GM12878 (cell line): ENCODE measurements at places on chromosomes 7 and 10.

DNA sequence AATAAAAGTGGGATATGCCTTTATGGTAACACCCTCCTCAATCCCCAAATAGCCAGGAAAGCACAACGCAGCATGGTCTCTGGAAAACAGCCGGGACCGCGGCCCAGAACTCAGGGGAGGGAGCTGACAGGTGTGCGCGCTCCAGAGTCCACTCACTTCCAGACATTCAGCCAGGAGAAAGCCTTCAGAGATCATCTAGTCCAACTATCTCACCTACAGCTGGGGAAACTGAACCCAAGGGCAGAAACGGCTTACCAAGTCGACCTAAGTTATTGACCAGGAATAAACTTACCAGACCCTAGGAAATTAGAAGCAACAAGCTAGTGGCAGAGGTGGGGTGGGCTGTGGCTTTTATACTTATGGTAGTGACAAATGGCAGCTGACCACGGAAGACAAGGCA lies 16.4 kb downstream of the GSDME start:
- H3K27ac ChIP-seq, result no peak overlapping the region
- H3K36me3 ChIP-seq, result no peaks in the 10 kb centered on the region; the same call in 1 of the 2 replicates
- no peak overlapping the region for H3K4me3 ChIP-seq
- H3K4me1 ChIP-seq, result no peaks in the 10 kb centered on the region

- no peak for DNase-seq
- H3K36me3 ChIP-seq, result no peaks in the 10 kb centered on the region
- H3K4me3 ChIP-seq, result no peak overlapping the region
These were observed 887 bp downstream of the COL13A1 start for GRCh38 chr10:69802424-69803161.

DNA sequence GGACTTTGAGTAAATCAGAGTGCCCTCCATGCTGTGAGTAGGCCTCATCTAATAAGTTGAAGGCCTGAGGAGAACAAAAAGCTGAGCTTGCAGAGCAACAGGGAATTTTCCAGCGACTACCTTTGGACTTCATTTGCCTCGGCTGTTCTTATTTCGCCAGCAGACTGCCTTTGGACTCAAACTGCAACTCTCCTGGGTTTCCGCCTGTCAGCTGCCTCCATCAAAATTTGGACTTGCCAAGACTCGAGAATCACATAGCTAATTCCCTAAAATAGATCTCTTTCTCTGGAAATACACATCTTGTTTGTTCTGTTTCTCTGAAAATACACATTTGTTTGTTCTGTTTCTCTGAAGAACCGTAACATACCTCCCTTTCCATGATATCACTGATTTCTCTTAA lies 93.8 kb downstream of the ITGB8 start:
- H3K4me3 ChIP-seq, result no peak overlapping the region
- no peaks in the 10 kb centered on the region for H3K36me3 ChIP-seq
- no peak overlapping the region for H3K27ac ChIP-seq
- no peaks in the 10 kb centered on the region for H3K4me1 ChIP-seq
- no peak for DNase-seq

- no peak for DNase-seq
- H3K36me3 ChIP-seq, result no peaks in the 10 kb centered on the region
- H3K27me3 ChIP-seq, result no peaks in the 10 kb centered on the region
- H3K4me1 ChIP-seq, result no peaks in the 10 kb centered on the region
- H3K27ac ChIP-seq, result no peak overlapping the region
- H3K4me3 ChIP-seq, result no peak overlapping the region
These were observed 11.8 kb upstream of the PNLIPRP2 start for GRCh38 chr10:116608686-116609594.

- H3K27me3 ChIP-seq, result peaks cover 1% of the 10 kb centered on the region
- no peaks in the 10 kb centered on the region for H3K36me3 ChIP-seq
- no peak overlapping the region for H3K27ac ChIP-seq
- no peak for DNase-seq
- no peaks in the 10 kb centered on the region for H3K4me1 ChIP-seq
These were observed 1.1 kb downstream of the EGFR start for GRCh38 chr7:55019691-55020465.

DNA sequence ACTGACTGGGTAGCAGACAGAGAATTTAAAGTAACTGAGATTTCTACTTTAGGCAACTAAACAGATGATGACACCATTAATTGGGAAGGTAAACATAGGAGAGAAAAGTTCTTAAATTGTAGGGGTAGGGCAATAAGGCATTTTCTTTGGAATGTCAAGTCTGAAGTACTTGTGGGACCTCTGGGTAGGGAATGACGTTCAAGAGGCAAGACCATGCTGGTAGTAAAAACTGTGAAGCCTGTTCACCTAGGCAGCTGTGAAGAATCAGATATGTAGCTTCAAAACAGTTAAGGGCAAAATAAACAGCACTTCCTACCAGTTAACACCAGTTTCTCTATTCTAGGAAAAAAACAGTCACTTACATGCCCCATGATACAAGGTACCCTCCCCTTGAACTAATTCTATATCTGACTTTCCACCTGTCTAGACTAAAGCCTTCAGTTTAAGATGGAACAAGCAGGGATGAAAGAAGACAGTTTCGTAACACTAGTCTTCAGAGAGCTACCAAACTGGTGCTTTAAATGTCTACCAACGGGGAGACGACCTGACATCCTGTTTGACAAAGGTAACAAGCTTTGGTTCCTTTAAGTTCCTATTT lies 63.1 kb upstream of the KCNIP2 start:
- no peak overlapping the region for H3K4me3 ChIP-seq
- peaks cover 33% of the 10 kb centered on the region for H3K4me1 ChIP-seq
- no peaks in the 10 kb centered on the region for H3K27me3 ChIP-seq
- H3K36me3 ChIP-seq, result no peaks in the 10 kb centered on the region
- no peak overlapping the region for H3K27ac ChIP-seq
- DNase-seq, result no peak

DNA sequence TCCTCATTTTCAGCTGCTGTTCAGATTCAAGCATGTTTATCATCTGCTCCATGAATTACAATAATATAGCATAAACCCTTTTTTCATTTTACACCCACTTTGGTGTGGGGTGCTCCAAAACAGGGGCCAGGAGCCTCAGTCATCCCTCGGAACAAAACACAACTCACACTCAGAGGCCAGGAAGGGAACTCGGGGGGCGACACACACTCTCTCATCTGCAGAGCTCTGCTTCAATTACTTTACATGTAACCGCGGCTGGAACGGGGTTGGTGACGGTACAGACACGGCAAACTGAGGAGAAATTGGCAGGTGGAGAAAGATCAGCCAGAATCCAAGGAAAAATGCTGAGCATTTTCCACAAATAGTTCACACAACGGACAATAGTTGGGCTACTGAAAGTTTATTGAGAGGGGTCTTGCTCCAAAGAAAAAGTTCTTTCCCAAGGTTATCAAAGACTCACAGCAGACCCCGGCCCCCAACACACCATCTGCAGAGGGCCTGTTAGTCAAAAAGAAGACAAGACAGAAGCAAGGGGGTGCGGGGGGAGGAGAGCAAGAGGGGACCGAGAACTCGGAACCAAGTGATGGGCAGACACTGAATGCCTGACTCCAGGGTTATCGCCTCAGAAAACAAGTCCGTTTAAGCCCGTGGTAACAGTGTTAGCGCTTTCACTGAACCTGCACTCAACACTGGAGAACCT lies 20.5 kb downstream of the DIP2C start:
- no peaks in the 10 kb centered on the region; the same call in 1 of the 2 replicates for H3K36me3 ChIP-seq
- H3K4me1 ChIP-seq, result no peaks in the 10 kb centered on the region
- H3K27me3 ChIP-seq, result 0 out of 2 replicates have a peak, but pooled peaks cover 3% of the 10 kb centered on the region
- H3K27ac ChIP-seq, result no peak overlapping the region
- H3K4me3 ChIP-seq, result no peak overlapping the region

GRCh38 chr10:124394583-124394982 lies 24.1 kb downstream of the OAT start:
- no peaks in the 10 kb centered on the region for H3K4me1 ChIP-seq
- no peak overlapping the region for H3K27ac ChIP-seq
- DNase-seq, result no peak
- peaks cover 1% of the 10 kb centered on the region for H3K27me3 ChIP-seq
- no peaks in the 10 kb centered on the region for H3K36me3 ChIP-seq

- H3K27ac ChIP-seq, result no peak overlapping the region
- H3K4me1 ChIP-seq, result peaks cover 3% of the 10 kb centered on the region; the same call in 1 of the 2 replicates
- H3K27me3 ChIP-seq, result peaks cover 2% of the 10 kb centered on the region; the same call in 1 of the 2 replicates
- no peaks in the 10 kb centered on the region for H3K36me3 ChIP-seq
These were observed 4.6 kb downstream of the MARVELD1 start for GRCh38 chr10:97718178-97718577.

DNA sequence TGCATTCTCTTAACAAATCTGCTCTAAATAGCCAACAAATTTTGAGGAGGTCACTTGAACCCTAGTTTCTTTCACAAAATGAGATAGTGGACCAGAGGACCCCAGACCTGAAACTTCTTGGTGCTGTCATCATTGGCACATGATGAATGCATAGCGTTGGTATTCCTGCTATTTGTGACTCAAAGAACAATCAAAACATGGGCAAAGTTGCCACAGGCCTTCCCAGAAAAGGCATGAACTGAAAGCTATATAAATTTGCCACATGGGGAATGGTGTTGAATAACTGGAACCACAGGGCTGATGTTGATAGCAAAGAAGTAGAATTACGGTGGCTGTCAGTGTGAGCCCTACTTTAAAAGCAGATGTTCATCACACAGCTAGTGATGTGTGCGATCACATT lies 219.9 kb upstream of the KMT2E start:
- no peaks in the 10 kb centered on the region for H3K4me1 ChIP-seq
- H3K4me3 ChIP-seq, result no peak overlapping the region
- H3K27ac ChIP-seq, result no peak overlapping the region
- DNase-seq, result no peak
- H3K36me3 ChIP-seq, result no peaks in the 10 kb centered on the region
- no peaks in the 10 kb centered on the region; the same call in 1 of the 2 replicates for H3K27me3 ChIP-seq

GRCh38 chr7:27139334-27140125 lies 4.0 kb downstream of the HOXA5 start:
- no peaks in the 10 kb centered on the region; the same call in 1 of the 2 replicates for H3K4me1 ChIP-seq
- no peaks in the 10 kb centered on the region for H3K36me3 ChIP-seq
- no peak overlapping the region for H3K4me3 ChIP-seq
- H3K27me3 ChIP-seq, result no peaks in the 10 kb centered on the region

- H3K36me3 ChIP-seq, result no peaks in the 10 kb centered on the region
- peaks cover 11% of the 10 kb centered on the region for H3K4me1 ChIP-seq
- DNase-seq, result no peak
These were observed 303.7 kb downstream of the PRPF18 start for GRCh38 chr10:13890233-13891127.

DNA sequence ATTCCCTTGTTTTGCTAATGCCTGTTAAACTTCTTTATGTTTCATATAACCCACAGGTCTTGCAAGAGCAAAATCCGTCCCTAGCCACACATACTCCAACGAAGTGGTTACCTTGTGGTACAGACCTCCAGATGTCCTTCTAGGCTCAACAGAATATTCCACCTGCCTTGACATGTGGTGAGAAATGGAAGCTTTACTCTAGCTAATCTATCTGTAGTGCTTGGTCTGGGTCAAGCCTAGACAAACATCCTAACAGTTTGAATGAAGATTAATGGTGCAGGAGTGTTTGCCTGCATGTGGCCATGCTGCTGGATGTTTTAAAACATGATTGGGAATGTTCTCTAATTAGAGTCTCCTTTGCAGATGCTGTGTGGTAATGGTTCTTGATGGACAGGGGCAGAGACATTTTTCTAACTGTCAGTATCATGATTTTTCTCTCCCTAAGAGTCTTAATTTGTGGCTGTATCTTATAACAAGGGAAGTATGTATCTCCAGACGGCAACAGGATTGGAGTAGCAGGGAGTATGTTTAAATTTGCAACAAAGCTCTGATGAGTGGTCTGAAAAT lies 308.5 kb upstream of the FZD1 start:
- H3K27me3 ChIP-seq, result no peaks in the 10 kb centered on the region
- no peak overlapping the region for H3K4me3 ChIP-seq
- no peak overlapping the region for H3K27ac ChIP-seq
- no peak for DNase-seq

DNA sequence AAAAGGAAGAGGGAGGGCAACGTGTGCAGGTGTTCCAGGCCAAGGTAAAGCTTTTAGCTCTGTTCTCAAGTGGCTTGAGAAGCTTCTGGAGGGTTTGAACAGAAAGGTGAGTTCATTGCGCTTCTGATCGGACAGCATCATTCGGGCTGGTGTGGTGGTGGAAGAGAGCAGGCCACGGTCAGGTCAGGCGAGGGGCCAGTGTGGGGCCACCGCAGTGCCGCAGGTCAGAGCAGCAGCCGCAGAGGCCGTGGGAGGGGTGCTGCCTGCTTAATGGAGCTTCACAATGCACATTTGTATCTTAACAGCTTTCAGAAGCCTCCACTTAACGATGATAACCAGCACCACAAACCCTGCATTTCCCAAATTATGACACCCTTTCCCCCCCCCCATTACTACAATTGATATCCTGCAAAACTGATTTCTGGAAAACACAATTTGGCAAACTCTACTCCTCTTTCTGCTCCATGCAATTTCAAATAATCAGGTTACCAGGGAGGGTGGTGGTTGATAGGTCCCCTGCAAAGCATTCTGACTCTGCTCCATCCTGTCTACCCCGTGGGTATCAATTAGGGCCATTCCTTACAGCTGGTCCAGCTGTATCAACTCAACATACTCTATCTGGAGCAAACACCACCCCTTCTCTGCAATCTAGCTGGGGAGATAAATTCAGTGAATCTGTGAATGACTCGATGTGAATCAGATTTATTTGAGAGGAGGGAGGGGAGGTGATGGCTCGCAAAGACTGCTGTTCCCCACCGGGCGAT lies 162.9 kb downstream of the ACTR3B start:
- no peaks in the 10 kb centered on the region for H3K27me3 ChIP-seq
- H3K36me3 ChIP-seq, result no peaks in the 10 kb centered on the region

DNA sequence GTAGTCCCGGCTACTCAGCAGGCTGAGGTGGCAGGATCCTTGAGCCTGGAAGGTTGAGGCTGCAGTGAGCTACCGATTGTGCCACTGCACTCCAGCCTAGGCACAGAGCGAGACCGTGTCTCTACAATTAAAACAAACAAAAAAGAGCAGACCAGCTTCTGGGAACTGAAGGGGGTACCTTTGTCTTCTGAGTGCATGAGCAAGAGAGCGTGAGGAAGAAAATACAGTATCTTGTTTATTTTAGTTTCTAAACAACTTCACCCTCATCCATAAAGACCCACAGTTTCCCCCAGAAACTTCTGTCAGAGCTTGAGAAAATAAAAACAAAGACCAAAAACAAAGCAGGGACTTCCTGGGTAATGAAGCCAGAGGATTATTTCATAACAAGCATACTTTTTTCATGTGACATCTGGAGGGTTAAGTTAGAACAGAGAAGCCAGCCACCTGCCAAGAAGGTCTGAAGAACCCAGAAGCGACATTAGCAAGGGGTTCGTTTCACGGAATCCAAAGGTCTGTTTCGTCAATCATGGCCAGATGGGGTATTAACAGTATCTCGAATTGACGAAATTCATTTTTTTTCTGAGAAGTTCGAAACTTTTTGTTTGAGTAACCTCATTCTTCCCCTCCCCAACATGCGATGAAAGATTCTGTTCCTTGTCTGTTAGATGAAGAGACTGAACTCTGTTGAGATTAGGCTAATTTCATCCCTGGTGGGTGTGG lies 10.2 kb upstream of the IL2RA start:
- peaks cover 30% of the 10 kb centered on the region for H3K4me1 ChIP-seq
- peak overlapping the region; percentile 71 for H3K27ac ChIP-seq
- no peaks in the 10 kb centered on the region for H3K27me3 ChIP-seq
- no peak for DNase-seq
- H3K36me3 ChIP-seq, result no peaks in the 10 kb centered on the region
